Prostate gland (tissue), 2 donors: ENCODE measurements at places on chromosomes 3 and 15.
A peak's percentile ranks its signal among the peaks of the same experiment; 100 is the strongest.

DNA sequence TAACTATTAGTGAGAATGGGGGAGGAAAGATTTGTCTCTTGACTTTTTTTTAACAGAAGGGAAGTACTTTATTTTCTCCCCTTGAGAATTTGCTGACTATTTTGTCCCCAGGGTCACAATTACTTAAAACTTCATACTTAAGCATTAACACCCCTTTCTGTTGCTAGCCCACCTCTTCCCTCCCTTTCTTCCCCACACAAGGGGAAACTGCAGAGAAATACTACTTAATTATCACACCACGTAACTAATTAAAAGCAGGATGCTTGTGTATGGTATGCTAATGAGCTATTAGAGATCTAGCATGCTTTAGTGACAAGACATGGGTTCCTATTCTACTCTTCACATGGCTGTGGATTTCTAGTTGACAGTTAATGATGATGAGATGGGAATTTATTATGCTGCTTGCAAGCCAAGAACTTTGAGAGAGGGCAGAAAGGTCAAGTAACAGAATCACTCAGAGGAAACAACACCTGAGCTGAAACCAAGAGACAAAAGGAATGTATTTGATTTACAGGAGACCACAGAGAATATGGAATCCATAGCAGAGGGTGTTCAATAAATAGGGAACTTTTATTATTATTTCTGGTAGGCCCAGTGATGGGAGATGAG is 179.2 kb downstream of the LSAMP start:
- no peak for DNase-seq

- no peak for DNase-seq
Measured at GRCh38 chr3:79521221-79521848, 246.5 kb downstream of the ROBO1 start.

GRCh38 chr3:49840388-49840787 is 16.0 kb downstream of the TRAIP start:
- DNase-seq: no peak

DNA sequence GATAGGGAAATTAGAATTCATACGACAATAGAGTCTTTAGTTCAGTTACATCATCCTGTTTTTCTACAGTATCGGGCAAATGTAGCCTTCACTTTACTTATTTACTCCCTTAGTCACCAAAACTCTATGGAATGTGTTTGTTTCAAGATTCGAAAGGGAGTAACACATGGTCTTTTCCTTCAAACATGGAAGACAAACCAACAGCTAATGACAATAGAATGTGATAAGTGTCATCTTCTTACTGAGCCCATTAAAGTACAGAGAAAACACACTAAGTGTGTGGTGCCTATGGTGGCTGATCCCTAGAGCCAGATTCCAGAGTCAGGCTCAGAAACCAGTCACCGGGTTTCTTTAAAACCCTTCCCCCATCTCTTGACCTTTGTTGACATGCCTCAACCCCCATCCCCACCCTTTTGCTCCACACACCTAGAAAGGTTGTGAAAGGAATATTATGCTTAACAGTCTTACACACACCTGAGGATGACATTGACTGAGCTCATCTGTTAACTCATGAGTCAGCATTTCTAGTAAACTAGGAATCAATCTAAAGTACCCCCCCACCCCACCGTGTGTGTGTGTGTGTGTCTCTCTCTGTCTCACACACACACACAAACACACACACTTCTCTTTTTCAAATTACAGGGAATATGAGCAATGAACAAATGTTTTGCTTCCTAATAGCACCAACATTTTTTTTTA is 549.6 kb upstream of the CCDC54 start:
- no peak for DNase-seq

DNA sequence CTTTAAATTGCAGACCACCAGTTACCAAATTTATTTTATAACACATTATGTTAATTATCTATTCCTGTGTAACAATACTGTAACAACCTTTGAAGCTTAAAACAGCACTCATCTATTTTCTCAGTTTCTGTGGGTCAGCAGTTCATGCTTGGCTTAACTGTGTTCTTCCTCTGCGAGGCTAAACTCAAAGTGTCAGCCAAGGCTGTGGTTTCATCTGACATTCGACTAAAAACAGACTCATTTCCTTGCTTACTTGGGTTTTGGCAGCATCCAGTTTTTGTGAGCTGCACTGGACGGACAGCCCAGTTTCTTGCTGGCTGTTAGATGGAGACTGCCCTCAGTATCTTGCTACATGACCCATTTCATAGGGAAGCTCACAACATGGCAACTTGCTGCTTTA is 247.3 kb upstream of the KCNH8 start:
- DNase-seq: no peak

DNA sequence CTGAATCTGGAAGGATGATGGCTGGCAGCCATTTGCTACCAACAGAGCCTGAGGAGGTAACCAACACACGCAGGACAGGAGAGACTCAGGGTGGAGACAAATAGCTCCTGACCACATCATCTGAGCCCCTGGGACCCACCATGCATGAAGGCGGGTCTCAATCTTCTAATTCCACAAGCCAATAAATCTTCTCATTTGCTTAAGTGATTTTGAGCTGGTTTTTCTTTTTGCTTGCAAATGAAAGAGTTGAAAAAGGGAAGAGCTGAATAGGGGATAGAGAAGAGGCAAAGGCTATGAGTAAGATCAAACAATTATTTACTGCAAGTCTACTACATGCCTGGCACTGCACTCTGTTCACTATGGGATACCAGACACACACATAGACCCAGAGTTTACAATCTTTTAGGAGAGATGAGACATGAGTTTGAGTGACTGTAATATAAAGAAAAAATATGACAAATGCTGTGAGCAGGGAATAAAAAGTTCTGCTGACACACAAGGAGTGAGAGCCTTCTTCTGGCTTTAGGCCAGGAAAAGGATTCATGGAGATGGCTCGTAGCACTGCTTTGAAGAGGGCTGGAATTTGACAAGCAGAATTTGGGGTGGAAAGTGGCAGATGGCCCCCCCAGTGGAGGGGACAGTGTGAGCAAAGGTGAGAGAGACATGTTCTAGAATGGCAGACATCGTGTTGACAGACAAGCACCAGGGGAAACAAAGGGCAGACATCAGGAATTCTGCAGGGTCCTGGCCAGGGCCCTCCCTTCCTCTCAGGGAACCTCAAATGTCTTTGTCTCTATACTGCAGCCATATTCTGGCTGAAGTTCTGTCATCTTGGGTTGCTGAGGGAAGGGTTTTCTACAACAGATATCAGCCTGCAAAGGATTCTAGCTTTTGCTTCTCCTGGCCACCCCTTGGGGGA is 69.8 kb upstream of the WNT5A start:
- no peak for DNase-seq

DNA sequence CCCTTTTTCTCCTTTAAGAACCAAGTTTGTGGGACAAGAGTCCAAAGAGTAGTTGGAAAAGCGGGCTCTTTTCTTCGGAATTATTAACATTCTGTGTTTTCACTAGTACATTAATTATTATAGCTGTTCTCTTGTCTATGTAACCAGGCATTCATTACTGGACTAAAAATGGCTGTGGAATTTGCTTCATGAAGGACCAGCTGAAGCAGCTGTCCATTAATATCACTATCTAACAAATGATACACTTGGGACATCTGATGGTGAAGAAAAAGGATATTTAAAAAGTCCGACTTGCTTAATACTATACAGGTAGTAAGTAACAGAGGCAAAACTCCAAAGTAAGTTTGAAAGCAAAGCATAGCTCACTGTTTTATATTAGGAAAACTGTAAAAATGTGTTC is 728.9 kb upstream of the DPPA4 start:
- DNase-seq: no peak

DNA sequence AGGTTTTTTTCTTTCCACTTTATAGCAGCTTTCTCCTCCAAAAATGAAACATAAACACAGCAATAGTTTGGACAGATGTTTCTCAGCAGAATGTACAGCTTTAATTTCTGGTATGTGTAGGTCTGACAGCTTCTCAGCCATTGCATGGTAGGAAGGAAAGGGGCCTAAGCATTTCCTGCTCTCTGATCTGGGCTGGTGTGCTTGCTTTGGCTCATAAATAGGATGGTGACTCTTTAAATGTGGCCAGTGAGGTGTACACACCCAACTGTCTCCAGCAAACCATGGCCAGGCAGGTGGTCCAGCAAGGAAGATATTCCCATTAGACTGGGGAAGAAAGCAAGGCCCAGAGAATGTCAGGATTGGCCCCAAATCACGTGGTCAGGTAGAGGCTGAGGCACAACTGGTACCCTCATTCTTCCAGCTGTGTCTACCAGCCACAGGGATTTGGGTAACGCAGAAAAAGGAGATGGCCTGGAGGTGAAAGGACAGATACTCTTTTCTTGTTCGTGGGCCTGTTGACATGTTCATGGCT is 52.1 kb downstream of the ITGA11 start:
- DNase-seq: peak; percentile 0

DNA sequence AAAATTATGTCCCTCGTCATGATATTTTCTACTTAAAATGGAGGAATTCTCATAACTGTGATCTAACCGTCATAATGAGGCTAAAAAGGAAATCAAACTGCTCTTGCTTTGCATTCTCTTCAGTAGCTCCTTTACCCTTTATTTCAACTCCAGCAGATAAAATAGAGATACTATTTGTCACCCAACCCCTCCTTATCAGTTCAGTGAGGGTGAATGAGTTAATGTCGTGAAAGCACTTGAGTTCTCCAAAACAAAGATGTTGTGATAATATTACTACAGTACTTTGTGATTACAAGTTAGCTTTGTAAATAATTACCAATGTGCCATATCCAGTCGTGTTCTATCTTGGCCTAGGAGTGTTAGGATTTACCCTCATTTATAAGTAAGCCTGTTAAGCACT is 63.4 kb upstream of the ANKRD28 start:
- no peak for DNase-seq

DNA sequence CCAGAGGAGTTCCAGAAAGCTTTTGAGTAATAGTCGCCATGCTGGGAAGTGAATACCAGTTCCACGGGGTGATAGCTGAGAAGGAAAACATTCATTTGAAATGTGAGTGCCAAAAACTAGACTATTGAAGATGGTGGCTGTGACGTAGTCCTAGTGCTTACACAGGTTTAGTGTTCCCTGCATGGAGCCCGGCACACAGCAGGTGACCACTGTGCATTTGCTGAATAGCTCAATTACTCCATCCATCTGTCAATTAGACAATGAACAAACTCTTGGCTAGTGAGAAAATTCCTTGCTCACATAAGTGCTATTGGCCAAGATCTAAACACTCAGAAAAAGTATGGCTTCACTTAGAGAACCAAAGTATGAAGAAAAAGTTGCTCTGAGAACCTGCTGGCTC is 448.1 kb upstream of the WNT5A start:
- DNase-seq: no peak

DNA sequence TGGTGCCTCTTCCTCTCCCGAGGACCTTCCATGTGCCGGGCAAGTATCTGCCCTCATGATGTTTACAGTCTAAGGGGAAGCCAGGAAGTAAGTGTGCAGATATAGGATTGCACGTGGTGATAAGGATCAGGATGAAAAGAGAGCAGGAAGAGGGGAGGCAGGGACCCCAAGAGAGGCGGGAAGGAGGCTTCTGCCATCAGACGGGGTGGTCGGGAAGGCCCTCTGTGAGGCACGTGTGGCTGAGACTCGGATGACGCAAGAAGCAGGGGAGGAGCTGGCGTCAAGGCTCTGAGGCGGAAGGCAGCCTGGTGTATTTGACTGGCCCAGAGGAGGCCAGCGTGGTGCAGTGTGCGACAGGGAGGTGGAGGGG is 762 bp upstream of the IQSEC1 start:
- no peak for DNase-seq

- DNase-seq: no peak
Measured at GRCh38 chr3:170835336-170835735, 34.7 kb downstream of the RPL22L1 start.

- no peak for DNase-seq
Measured at GRCh38 chr3:162170581-162170980, 674.0 kb downstream of the OTOL1 start.

GRCh38 chr3:57130571-57131209 is 34.5 kb downstream of the IL17RD start:
- no peak for DNase-seq

DNA sequence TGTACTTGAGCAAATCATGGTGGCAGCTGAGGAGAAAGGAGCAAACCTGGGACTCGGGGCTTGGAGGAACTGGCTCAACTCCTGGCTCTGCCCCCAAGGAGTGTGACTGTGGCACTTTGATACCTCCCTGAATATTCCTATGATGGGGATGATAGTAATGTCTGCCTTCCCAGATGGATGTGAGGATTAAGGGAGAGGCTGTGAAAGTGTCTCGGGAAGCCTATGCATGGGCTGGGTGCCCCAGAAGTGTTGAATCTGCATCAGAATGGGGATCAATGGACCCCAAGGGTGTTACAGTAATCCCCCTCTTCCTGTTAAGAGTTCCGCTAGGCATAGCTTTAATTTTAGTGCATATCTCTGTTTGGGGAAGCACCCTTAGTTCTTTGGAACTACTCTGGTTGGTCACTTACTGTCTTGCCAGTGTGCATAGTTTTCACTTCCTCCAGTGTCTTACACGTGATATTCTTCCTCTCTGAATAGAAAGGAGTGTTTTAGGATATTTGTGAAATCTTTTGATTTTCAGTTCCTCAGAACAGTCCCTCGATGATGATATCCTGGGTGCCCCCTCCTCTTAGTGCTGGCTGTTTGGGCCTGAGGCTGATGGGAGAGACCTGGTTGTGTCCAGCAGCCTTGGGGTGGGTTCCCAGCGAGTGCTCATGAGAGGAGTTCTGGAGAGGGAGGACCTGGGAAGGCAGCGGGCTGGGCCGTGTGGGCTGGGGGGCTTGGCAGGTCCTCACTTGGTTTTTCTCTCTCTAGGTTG is 97.5 kb downstream of the CHDH start:
- DNase-seq: no peak

- DNase-seq: no peak
Measured at GRCh38 chr15:36252146-36252711, 327.2 kb upstream of the CDIN1 start.

GRCh38 chr3:13417166-13417947 is 2.8 kb downstream of the NUP210 start:
- no peak for DNase-seq

GRCh38 chr3:128275316-128276145 is 122.2 kb downstream of the EEFSEC start:
- DNase-seq: no peak

- DNase-seq: no peak
Measured at GRCh38 chr15:89203705-89204273, 17.6 kb downstream of the RLBP1 start.

GRCh38 chr15:70768257-70768883 is 5.0 kb upstream of the UACA start:
- DNase-seq: no peak

- no peak for DNase-seq
Measured at GRCh38 chr15:39362821-39363561, 217.9 kb upstream of the THBS1 start.
